ENCODE measurements at places on chromosomes 2 and 18. TPM values are rescaled to one million over a fixed set of nuclear protein-coding genes. Genes with fewer than 3 reads are reported as not detected.

ICOS gene
- total RNA-seq, result not detected

NAT8 gene
- not detected for total RNA-seq

CELF4 gene
- 150 TPM for total RNA-seq

LONRF2 gene
- 90.7 TPM for total RNA-seq

ATF2 gene
- 158 TPM for total RNA-seq

COL5A2 gene
- total RNA-seq, result 19.1 TPM

COMMD1 gene
- total RNA-seq, result 51.9 TPM

SRBD1 gene
- total RNA-seq, result 45.4 TPM

NABP1 gene
- total RNA-seq, result 5.8 TPM

RUFY4 gene
- total RNA-seq, result 0.23 TPM

LIPG gene
- 6.9 TPM for total RNA-seq
